ENCODE measurements at places on chromosomes 4 and X.

- DNase-seq = no peak
These were observed 33.8 kb downstream of the CEP44 start for GRCh38 chr4:174317531-174317930.

DNA sequence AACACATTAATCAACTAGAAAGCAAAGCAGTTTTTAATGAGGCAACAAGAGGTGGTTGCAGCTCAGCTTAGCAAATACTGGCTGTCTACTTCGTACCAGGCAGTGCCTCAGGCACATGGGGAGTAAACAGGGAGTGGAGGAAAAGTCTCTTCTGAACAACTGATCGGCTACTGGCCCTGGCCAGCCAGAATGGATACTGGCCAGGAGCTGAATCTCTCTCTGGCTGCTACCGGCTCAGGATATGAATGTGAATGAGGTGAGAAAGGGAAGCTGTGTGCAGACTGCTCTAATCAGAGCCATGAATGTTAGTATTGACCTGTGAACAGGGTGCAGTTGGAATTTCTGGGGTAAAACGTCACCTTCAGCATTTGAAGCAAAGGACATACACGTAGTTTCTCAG lies 77.3 kb downstream of the STK32B start:
- DNase-seq = no peak

DNA sequence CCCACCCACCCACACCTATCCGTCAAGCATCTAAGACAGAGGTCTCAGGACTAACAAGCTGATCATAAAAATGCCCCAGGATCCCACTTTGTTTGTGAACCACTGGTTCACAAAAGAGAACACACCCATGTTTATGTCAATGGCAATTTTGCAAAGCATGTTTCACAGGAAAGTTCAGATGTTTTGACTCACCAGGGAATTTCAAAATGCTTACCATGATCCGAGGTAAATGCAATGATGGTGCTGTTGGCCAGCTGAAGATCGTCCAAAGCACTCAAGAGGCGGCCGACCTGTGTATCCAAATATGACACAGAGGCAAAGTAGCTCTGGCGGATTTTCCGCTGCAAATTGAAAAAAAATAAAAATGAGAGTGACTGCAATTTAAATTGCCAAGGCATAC lies 15.0 kb downstream of the IDS start:
- no peak for DNase-seq

GRCh38 chr4:82036181-82036580 lies 337.6 kb downstream of the HNRNPD start:
- DNase-seq = no peak

- DNase-seq = no peak
These were observed 50.8 kb downstream of the HTRA3 start for GRCh38 chr4:8320386-8320750.

DNA sequence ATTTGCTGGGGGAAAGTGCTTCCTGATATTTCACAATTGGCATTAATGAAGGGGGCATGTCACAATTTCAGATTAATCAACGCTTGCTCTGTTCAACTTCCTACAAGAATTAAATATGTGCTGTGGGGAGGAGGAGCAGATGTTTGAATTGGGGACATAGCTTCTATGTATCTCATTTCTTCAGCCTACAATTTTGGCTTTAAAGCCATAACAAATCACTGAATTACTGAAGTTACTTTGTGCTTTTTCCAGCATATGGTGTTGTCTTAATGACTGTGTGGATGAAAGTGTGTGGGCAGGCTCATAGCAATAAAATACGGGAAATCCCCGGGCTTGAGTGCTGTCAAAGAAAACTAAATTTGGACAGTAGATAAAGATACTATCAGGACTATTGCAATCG lies 813 bp downstream of the TLR7 start:
- DNase-seq = no peak

GRCh38 chr4:8085491-8086117 lies 73.0 kb downstream of the ABLIM2 start:
- DNase-seq = no peak

DNA sequence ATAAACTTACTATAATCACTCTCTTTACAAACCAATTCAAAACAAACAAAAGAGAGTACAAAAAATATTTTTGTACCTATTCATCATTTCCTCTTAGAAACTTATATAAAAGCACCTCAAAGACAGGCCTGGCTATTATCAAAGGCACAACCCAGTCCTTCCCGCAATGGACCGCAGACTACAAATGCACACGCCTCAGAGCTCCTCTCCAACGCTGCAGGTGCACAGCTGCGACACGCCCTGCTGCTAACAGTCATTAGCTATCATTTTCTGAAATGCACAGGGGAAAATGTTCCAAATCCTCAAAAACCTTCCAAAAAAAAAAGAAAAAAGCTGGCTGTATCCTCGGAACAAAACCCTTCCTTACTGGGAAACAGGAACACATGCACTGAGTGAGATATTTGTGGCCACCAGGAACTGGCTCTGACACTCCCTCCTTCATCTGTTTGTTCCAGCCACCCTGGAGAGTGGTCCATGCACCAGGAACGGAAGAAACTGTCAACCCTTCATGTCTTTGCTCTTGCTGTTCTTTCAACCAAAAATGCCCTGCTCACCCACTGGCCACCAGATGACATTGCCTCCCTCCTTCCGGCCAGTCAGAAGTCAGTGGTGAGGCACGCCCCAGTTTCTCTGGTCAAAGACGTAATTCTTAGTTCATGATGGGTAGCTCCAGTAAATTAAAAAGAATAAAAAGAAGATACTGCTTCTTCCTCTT lies 16.7 kb downstream of the IRF2 start:
- no peak for DNase-seq

- no peak for DNase-seq
These were observed 124.4 kb downstream of the NAF1 start for GRCh38 chr4:163042306-163042705.

- DNase-seq = peak; percentile 10
These were observed 171.3 kb downstream of the BTC start for GRCh38 chr4:74623041-74623440.

- DNase-seq = no peak
These were observed 811 bp downstream of the FLNA start for GRCh38 chrX:154373340-154374306.

Measured in GM10248 (cell line).